ENCODE measurements at places on chromosomes 16 and 17. TPM values are rescaled to one million over a fixed set of nuclear protein-coding genes. Genes with fewer than 3 reads are reported as not detected.

DNA sequence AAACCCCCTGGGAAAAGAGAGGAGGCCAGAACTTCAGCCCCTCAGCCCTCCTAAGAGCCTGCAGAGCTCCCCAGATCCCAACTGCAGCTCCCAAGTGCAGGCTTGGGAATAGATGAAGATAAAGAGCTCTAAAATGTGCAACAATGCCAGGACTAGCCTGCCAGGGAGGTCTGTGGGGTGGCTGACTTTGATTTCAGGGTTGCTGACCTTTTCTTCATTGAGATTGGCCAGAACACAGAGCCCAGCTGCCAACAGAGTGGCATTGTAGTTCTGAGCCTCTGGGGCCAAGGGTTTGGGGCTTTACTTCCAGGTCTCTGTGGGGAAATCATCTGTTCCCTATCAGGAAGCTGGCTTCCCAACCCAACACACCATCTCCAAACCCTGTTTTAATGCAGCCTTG is 120.6 kb downstream of the COPRS start:
- no peak for DNase-seq

The SLFN14 gene
- total RNA-seq, result not detected

The ADAMTS18 gene
- total RNA-seq, result not detected

The RAP1GAP2 gene
- 57.2 TPM for total RNA-seq

- no peak for DNase-seq
Observed at GRCh38 chr17:57735230-57735629, 9.9 kb downstream of the CCDC182 start.

The LHX1 gene
- not detected for total RNA-seq

- no peak for DNase-seq
Observed at GRCh38 chr16:1466968-1467521, 7.8 kb downstream of the CLCN7 start.

- DNase-seq, result no peak
Observed at GRCh38 chr17:75856062-75856756, 1.1 kb upstream of the WBP2 start.

DNA sequence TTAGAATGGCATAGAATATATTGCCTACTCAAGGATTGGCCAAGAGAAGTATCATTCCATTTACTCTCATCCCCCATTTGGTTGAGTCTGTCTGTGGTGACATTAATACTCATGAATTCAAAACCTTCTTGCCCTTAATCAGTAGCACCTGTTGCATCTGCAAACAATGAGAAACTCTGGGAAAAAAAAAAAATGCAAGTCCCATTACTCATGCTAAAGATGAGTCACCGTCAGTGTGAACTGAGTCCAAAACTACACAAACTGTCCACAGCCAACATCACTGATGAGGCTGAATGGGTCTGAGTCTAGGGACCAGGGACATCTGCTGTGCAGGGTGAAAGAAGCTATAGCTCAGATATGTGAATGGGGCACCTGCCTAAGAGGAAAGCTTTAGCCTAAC is 96.9 kb upstream of the ADAMTS18 start:
- DNase-seq, result no peak

The HLF gene
- 35.7 TPM for total RNA-seq

- DNase-seq, result no peak
Observed at GRCh38 chr17:32335687-32336086, 6.3 kb downstream of the C17orf75 start.

DNA sequence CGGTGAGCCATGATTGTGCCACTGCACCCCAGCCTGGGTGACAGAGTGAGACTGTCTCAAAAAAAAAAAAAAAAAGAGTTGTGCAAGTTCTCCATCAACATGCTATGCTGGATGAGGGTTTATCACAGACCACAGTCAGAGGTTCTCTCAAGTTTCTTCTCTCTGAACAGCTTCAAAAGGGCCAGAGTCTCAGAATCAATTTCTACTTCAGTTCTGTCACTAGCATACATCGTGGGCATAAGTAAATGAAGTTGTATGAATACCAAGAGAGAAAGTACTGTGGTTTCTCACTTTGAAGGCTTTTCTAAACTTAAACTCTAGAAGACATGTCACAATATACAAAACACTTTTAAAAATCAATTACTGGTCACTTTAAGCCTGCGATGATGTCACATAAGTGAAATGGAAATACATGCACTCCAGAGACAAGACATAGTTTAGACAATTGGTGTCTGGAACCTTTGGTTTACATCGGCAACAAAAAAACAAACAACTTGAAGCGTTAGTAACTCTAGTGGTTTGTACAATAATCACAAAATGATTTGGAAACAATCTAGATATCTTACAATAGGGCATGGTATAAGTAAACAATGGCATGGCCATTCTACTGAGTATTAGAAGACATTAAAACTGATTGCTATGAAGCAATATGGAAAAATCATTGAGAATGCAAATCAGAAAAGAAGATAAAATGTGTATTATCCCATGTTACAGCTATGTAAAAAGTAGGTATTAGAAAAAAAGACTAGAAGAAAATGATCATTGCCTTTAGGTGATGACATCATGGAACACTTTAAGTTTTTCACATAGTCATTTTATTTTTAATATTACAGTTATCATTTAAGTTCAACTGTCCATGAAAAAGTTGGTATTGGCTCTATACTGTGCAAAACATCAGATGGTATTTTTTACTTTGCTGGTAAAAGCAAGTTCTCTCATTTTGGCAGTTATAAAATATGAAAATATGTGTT is 232.3 kb downstream of the ZFHX3 start:
- DNase-seq, result no peak

The PRSS36 gene
- 3.0 TPM for total RNA-seq

DNA sequence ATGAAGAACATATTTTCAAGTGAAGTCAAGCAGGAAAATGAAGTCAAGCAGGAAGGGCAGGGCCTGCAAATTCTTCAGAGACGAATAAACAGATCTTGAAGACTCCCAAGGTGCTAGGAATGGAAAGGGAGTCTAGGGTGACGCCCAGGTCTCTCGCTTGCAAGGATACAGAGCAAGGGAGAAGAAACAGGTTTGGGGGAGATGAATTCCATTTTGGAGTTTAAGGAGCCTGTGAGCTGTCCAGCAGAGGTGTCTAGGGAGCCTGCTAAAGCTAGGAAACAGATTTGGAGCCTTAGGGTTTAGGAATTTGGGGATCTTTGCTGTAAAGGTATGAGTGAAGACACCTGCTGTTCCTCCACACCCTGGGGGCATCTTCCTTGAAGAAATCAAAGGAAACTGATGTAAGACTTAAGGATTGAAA is 2.0 kb upstream of the UNKL start:
- DNase-seq, result no peak

The KRTAP4-3 gene
- total RNA-seq, result not detected

The SHBG gene
- total RNA-seq, result 0.35 TPM

DNA sequence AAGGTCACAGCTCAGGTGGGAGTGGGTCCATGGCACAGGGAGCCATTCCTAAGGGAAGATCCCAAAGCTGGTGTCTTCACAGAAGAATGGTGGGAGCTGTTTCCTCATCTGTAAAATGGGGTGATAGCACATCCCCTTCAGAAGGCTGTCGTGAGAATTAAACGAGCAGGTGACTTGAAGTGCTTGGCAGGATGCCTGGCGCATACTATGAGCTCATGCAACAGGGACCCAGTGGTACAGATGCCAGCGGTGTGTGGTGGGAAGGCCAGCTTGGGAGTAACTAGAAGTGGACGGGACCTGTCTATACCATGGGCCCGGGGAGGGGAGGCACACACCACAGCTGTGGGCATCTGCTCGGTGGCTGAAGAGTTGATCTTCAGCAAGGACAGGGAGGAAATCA is 189.3 kb upstream of the TNRC6C start:
- DNase-seq, result no peak

DNA sequence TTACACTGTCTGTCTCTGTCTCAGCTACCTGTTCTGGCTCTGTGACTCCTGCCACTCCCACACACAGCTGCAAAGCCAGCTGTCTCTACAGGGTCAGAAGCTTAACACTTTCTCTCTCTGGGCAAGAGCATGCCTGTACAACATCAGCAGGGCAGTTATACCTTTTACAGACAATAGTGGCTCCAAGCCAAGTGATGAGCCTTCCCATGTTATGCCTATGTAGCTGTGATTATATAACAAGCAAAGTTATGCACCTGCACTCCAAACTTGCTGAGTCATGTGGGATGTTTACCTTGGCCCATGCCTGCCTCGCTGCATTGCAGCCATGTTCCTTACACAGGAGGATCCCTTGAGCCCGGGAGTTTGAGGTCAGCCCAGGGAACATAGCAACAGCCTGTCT is 31.8 kb upstream of the APPBP2 start:
- DNase-seq, result no peak

The DOC2B gene
- total RNA-seq, result 4.5 TPM

GRCh38 chr17:12985431-12986293 is 32.2 kb downstream of the ELAC2 start:
- no peak for DNase-seq

- no peak for DNase-seq
Observed at GRCh38 chr17:66966704-66967418, 2.4 kb downstream of the CACNG4 start.

The PRSS21 gene
- total RNA-seq, result not detected

The ARL4D gene
- total RNA-seq, result 8.4 TPM

The KCNJ12 gene
- total RNA-seq, result 12.6 TPM

GRCh38 chr16:50282010-50282538 is 15.7 kb downstream of the ADCY7 start:
- DNase-seq, result peak; percentile 92

- peak; percentile 69 for DNase-seq
Observed at GRCh38 chr16:17470182-17470907, 415 bp downstream of the XYLT1 start.

DNA sequence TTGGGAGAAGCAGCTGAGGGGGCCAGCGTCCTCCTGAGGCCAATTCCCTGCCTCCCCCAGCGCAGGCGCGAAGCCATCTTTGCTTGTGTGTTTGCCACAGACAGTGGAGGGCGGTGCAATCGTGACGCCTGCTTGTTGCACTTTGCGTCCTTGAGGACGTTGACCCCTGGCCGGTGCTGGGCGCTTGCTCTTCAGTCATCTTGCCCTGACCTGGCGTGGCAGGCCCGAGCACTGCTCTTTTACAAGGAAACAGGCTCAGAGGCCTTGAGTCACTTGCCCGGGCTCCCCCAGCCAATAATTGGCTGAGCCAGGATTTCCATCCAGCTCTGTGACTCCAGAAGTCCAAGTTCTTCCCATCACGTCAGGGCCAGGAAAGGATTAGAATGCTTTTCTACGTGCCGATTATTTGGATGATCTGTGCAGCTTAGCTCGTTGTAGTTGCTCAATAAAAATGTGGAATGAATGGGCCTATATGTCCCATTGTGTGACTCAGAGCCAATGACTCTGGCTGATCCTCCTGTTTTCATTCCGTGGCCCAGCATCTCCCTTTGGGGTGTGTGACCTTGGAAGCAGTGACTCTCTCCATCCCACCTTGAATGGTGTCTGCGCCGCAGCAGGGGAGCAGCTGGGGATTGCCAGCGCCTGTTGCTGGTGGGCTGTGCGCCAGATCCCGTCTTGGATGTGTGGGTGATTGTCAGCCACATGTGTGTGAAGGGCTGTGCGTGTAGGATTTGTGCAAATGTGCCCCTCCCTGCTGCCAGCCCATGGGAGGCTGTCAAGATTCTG is 214.1 kb downstream of the SEC14L1 start:
- peak; percentile 82 for DNase-seq

- DNase-seq, result no peak
Observed at GRCh38 chr16:49336581-49336980, 37.0 kb upstream of the C16orf78 start.

DNA sequence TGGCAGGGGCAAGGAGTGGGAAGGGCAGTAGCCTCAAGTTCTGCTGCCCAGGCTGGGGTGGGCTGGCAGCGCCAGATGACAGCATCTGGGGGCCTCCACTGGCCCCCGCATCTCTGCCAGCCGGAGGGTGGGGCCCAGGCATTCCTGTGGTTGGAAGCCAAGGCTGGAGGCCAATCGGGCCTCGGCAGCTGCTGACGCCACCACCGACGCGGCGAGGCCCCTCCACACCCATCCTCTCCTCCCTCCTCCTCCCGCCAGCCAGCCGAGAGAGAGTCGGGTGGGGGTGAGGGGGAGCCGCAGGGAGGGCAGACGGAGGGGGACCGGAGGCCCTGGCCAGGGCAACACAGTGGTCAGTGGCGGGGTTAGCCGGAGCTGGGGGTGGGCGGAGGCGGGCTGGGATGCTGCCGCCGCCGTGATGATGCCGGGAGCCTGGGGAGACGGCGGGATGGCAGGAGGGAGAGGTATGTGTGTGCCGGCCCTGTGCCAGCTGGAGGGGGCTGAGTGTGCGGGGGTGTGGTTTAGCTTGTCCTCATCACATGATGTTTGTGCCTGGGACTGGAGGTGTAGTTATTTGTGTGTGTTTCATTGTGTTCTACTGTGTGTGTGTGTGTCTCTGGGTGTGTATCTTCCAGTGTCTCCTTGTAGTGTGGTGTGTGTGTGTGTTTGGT is 36.6 kb downstream of the ARHGAP23 start:
- peak; percentile 91 for DNase-seq

DNA sequence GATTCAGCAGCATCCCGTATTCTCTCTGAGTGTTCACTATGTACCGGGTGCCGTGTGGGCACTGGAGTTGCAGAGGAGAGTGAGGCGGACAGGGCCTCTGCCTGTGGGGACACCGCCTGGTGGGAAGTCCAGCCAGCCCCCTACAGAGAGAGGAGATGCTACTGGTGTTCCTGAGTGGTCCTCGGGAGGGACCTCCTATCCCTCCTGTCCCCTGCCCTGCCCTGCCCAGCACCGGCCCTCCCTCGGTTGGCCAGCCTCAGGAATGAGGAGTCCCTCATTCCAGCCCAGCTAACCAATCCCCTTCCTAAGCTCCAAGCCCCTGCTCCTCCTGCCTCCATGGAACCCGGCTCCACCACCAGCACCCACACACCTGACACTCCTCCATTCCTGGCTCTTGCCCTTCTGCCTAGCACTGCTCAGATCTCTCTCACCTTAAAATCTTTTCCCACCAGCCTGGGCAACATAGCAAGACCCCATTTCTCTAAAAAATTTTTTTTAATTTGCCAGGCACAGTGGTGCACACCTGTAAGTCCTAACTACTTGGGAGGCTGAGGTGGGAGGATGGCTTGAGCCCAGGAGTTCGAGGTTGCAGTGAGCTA is 2.0 kb downstream of the ASGR2 start:
- DNase-seq, result no peak

The ACD gene
- total RNA-seq, result 9.7 TPM

GRCh38 chr16:87552772-87553573 is 49.3 kb upstream of the JPH3 start:
- DNase-seq, result no peak

The JPH3 gene
- not detected for total RNA-seq

The SULT1A4 gene
- total RNA-seq, result 3.4 TPM

DNA sequence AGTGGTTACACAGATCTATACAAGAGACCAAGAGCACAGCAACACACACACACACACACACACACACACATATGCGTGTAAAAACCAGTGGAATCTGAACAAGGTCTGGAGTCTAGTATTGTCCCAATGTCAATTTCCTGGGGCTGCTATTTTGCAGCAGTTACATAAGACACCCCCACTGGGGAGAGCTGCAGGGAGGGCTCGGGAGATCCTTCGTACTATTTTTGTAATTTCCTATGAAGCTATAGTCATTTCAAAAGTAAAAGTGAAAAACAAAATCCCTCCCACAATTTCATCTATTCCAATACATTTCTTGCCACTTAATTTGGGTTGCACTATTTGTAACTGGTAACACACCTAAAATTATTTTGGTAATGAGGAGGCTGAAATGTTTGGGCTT is 68.5 kb downstream of the C16orf95 start:
- no peak for DNase-seq

Measured in Right ventricle myocardium inferior (tissue), 1 donor.